Stimulated activated CD8-positive, alpha-beta memory T cell treated with anti-CD3 and anti-CD28 coated beads, Interleukin-7, amount 100 ng/mL, for 1 hour (primary cell): ENCODE measurements at places on chromosomes 3 and 15.

GRCh38 chr3:24496529-24497482 lies 2.2 kb upstream of the THRB start:
- DNase-seq, result no peak

DNA sequence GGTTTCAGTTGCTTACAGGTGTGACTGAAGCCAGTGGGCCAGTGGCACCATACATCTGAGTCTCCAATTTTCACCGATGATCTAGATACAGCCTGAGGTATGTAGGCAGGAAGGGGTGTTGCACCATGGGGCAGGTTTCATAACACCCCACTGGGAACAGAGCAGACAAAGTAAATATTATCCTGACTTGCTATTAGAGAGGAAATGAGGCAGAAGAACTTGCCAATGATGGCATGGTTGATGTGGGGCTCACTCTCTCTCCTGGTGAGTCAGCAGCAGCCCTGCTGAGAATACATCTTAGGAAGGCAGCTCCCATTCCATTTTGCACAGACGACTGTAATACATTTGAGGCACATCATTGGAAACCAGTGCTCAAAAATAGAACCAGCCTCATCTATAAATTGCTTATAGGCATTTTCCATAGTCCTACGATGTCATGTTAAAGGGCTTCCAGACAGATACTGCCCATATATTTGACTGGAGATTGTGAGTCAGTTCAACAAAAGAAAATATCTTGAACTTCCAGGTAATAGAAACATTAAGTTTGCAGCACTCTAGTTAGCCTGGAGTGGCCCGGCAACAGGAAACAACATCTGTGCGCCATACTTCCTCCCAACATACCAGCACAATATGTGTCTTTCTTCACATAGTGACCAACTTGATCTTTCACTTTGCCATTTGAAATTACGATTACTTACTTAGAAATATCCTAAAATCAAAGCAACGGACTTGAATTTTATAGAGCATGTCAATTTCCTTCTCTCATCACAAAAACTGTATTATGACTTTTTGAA lies 175.5 kb downstream of the NECTIN3 start:
- no peak for DNase-seq

DNA sequence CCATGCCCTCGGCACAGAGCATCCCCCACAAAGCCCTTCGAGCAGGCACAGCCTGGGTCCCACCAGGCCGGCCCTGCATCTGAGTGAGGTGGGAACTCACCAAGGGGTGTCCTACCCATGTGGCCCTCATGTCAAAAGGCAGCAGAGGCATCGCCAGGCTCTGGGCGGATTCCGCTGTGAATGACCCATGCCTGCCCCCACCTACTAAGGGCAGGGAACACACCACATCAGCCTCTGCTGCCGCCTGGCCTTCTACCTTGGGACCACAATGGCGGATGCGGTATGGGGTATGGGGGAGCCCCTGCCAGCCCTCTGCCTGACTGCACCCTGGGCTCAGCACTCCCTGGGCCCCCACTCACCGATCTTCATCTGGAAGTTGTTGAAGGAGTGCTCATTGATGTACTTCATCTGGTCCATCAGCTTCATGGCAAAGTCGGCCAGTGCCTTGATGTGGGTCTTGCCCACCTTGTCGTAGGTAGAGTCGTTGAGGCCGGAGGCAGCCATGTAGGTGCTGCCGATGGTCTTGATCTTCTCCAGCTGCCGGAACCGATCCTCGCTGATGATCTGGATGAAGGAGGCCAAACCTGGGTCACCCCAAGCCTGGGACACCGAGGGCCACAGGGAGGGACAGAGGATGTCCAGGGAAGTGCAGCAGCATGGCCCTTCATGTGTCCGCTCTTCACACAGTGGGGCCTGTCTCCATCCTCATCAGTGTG lies 87.8 kb downstream of the SEC22A start:
- DNase-seq, result no peak

DNA sequence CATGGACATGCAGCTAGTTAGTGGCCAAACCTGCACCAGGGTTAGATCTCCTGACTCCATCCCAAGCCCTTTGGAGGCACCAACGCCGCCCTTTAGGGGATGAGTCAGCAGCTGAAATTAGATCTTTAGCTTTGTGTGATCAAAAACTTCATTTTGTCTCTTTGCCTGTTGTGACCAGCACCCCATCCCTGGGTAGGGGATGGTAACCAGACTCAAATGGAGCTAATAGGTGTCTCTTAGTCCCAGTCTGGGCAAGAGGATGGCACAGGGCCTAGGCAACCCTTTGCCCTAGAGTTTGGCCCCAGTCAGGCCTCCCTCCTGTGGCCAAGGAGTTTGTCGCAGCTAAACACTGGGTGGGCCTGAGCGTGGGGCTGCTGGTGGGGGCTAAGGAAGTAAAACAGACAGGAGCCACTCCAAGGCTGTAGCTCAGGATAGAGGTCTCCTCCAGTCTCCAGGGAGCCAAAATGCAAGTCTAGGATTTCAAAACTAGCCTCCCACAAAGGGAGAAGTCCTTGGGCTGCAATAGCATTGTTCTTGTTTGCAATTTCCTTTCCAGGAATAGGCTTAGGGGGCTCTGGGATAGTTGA lies 105.1 kb downstream of the CPN2 start:
- no peak for DNase-seq

- DNase-seq, result no peak
These were observed 55.4 kb upstream of the KCNMB2 start for GRCh38 chr3:178480795-178481194.

- no peak for DNase-seq
These were observed 7.2 kb upstream of the ZNF609 start for GRCh38 chr15:64452988-64453688.
